ENCODE measurements at places on chromosomes 3 and 15.
A peak's percentile ranks its signal among the peaks of the same experiment; 100 is the strongest.

GRCh38 chr3:151864423-151865101, 8.9 kb upstream of the SUCNR1 start:
- no peak for DNase-seq

GRCh38 chr3:51709004-51709420, 2.1 kb downstream of the GRM2 start:
- DNase-seq: peak; percentile 9

DNA sequence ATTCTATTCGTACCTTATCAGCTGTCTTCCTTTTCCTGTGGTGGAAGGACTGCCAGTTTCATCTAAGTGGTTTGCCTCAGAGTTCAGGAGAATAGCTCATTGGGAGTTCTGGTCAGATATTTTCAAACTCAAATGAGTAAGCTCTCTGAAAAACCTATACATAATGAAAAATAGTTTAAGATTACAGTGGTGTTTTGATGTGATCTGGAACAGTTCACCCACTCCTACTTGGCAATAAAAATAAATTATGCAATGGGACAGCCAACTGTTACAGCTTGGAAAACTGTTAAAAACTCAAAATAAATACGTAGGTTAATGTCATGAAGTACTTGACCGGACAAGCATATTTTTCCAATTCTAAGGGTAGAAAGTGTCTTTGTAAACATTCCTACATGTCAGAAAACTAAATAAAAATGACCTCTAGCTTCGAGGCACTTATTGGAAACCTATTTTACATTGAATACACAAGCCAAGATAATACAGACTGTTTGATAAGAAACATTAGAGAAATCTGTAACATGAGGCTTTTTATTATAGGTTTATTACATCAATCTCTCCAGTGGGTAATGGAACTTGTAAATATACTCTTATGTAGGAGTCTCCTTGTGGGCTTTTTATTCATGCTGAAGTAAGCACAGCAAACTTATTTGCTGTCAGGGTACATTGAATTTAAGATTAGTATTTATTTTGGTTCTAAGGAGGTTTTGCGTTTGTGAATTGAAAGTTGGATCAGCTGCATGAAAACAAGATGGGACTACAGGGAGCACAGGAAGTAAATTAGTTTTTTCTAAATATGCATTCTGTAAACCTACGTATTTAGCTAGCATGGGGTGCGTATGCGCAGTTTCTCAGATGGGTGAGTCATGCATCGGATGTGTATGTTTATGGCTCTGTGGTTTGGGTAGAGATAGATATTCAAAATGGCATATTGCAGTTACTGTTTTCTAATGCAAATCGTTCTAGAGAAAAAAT, 453.1 kb downstream of the IL5RA start:
- no peak for DNase-seq

GRCh38 chr3:139827833-139828232, 107.2 kb upstream of the CLSTN2 start:
- no peak for DNase-seq

GRCh38 chr15:80819001-80819400, 39.8 kb downstream of the CEMIP start:
- no peak for DNase-seq

GRCh38 chr3:105539897-105540296, 173.2 kb downstream of the ALCAM start:
- no peak for DNase-seq

DNA sequence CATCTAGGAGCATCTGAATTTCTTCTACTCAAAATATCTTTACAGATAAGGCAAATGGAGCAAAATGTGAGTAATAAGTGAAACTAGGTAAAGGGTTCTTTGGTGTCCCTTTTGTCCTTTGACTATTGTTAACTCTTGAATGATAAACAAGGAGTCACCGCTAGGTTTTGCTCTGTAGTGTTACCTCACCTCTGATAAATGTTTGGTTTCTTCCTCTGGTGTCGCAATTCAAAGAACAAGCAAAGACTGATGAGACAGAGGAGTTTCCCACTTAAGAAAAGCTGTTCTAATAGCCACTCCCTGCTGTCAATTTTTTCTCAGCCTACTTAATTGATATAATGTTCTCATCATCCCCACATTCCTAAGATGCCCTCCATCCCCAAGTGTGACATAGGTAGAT, 925.9 kb downstream of the IGSF11 start:
- DNase-seq: no peak

GRCh38 chr3:121895736-121896135, 1.5 kb downstream of the SLC15A2 start:
- no peak for DNase-seq

GRCh38 chr15:44727485-44728231, 8.7 kb upstream of the TRIM69 start:
- no peak for DNase-seq

DNA sequence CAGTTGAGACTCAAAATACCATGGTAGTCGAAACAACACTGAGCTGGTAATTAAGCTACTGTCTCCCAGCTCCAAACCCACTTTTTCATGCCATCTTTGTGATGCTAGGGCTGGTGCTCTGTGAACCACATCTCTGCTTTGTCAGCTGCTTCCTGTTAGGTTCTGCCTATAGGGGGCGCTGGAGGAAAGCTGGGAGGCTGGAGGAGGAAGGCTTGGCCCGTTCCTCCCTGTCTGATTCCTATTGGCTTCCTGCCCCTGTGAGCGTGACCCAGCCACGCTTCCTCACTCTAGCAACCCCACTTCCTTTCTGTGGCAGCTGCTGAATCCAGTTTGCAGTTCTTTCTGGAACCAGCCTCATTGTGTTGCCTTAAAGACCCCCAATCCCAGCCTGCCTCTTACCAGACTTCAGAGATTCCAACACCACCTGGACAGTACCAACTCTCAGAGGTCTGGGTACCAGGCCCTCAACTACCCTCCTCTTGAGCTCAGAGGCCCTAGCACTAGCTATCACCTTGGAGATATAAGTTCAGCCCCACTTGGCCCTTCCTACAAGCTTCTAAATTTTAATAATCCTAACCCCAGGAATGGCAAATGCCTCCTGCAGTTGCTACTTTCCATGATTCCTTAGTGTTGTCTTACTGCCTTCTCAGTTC, 120.9 kb downstream of the ERC2 start:
- DNase-seq: peak; percentile 92
